ENCODE measurements at places on chromosomes 1 and 21. TPM values are rescaled to one million over a fixed set of nuclear protein-coding genes. Genes with fewer than 3 reads are reported as not detected.

DNA sequence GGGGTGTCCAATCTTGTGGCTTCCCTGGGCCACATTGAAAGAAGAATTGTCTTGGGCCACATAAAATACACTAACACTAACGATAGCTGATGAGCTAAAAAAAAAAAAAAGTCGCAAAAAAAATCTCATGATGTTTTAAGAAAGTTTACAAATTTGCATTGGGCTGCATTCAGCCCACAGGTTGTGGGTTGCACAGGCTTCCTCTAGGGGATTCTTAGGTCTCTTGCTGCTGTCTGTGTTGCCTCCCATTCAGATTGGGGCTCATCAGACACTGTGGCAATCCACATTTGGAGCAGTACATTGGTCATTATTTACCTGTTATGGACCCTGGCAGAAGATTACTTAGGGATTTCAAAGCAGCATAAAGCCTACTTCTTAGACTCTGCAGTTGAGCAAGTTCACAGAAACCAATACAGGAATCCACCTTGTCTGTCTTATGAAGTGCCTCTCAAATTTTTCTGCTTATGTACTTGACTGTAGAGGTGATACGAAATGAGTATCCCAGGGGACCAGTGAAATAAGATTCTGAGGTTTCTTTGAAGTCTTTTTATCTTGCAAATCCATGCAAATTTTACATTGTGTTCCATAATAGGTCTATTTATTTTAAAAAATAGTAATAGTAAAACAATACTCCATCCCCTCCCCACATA lies 205.5 kb downstream of the RPS6KC1 start:
- no peak for DNase-seq

DNA sequence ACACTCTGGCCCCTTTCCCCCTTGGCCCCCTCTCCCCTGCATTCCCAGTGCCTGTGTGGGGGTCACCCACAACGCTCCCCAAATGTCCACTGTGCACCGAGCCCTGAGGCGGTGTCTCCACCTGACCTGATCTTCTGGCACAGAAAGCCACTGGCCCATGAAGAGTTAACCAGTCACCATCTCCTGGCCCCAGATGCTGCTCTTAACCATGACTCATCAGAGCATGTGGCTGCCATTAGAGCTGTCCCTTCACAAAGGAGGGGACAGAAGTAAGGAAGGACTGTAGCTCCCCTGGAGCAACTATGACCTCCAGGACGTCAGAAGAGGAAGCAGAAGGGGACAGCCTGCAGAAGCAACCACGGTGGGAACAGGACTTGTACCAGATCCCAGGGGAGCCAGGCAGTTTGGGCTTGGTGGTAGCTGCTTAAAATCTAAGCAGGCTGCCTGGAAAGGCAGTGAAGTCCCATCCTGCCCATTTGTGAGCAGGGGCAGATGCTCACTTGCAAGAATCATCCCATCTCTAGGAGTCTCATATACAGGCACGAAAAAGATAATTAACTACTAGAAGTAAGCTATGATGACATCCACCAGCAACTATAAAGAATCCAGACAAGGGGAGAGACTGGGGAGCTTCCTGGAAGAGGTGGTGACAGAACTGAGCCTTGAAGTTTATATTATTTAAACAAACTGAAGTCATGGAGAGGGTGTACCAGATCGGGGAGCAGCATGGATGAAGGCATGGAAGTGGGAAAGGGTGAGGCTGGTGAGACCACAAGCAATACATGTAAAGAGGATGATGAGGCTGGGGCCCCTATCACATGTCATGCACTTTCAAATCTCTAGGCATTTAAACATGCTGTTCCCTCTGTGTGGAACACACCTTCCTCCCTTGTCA lies 1.1 kb upstream of the TTC39A start:
- DNase-seq: peak; percentile 90

DNA sequence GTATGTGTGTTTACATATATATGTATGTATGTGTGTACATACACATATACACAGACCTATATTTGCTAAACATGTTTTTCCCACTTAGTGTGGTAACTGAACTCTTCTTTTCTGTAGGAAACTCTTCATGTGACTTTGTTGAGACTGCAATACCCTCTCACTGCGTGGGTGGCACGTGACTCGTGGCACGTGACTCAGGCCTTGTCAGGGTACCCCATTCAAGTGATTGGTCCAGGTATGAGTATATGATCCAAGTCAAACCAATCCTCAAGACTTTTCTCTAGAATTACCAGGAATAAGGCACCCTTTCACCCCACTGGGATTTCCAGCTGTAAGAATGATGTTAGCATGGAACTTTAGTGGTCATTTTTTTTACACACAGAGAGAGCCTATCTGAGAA lies 149.2 kb upstream of the KCNK2 start:
- DNase-seq: no peak

GRCh38 chr1:180930687-180931086 lies 18.0 kb downstream of the KIAA1614 start:
- no peak for DNase-seq

The C8A gene
- polyA plus RNA-seq: 0.34 TPM

All from large intestine (tissue), 12 donors.